Central memory CD4-positive, alpha-beta T cell (primary cell): ENCODE measurements at places on chromosomes 2 and 18.

GRCh38 chr18:51029378-51029693, 677 bp upstream of the SMAD4 start:
- DNase-seq = no peak

DNA sequence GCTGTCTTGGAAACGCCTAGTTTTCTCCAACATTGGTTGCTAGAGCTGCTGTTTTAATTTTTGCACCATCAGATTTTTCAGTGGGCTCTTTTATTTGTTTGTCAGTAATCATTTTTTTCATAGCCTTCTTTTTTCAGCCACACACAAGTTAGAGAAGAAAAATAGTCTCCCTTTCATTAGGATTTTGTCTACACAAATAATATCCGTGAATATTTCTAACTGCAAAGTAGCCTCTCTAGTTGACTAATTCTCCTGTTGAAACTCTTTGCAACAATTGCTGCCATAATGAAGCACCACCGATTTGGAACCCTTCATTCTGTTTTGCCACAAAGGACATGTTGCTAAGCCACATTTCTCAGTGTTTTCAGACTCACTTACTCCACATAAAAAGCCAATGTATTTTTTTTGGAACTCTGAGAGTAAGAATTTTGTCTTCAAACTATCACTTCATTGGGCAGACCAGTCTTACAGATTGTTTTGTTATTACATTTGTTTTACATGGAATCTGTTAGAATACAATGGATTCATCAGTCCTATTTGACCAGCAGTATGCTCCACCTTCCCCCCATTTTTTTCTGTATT, 9.6 kb downstream of the KCNJ3 start:
- no peak for DNase-seq

- no peak for DNase-seq
Measured at GRCh38 chr2:145652571-145653545, 1132.9 kb upstream of the ZEB2 start.

- no peak for DNase-seq
Measured at GRCh38 chr2:196076778-196077568, 8.3 kb upstream of the DNAH7 start.

GRCh38 chr2:52341732-52342131, 1309.8 kb upstream of the NRXN1 start:
- no peak for DNase-seq
